NCI-H524 (cell line): ENCODE measurements at places on chromosomes 13 and 19.

DNA sequence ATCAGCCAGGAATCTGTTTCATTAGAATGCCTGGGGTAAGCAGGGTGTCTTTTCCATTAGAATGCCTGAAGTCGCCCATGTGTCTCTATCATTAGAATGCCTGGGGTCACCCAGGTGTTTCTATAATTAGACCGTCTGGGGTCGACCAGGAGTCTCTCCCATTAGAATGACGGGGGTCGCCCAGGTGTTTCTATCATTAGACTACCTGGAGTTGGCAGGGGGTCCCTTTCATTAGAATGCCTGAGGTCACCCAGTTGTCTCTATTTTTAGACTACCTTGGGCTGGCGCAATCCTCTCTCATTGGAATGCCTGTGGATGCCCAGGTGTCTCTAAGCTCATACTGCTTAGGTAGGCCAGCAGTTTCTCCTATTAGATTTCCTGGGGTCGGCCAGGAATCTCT lies 1447.6 kb downstream of the UQCRFS1 start:
- DNase-seq = no peak

GRCh38 chr13:69956349-69956748 lies 151.3 kb upstream of the ATXN8OS start:
- DNase-seq = no peak

DNA sequence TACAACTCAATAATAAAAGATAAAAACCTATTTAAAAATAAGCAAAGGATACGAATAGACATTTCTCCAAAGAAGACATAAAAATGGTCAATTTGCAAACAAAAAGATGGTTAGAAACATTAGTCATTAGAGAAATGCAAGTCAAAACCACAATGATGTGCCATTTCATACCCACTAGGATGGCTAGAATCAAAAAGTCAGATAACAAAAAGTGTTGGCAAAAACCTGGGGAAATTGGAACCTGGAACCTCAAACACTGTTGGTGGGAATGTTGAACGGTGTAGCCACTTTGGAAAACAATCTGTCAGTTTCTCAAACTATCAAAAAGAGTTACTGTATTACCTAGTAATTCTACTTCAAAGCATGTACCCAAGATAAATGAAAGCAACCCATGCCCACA lies 26.5 kb upstream of the ZNF30 start:
- DNase-seq = no peak

- no peak for DNase-seq
Measured at GRCh38 chr13:26327940-26328725, 74.2 kb downstream of the CDK8 start.
